ENCODE measurements at places on chromosomes 11 and 22. TPM values are rescaled to one million over a fixed set of nuclear protein-coding genes. Genes with fewer than 3 reads are reported as not detected.

GRCh38 chr22:30457981-30458380 lies 13.8 kb downstream of the SEC14L3 start:
- DNase-seq: no peak

GRCh38 chr22:48331266-48331665 lies 1496.4 kb downstream of the BRD1 start:
- no peak for DNase-seq

DNA sequence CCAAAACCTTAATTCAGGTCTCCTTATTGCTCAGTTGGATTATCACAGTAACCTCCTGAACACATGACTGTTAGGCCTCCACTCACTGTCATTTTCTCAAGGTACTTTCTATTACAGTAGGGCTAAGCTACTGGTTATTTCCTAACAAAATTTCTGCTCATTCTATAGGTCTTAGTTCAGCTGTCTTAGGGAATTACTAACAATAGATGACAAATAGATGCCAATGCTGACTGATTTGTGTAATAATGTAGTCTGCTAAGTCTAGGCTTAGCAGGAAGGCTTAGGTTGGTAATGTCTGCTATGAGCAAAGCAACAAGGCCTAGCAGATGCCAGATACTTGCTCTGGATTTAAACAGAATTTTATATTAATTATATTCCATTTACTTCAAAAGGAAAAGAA lies 58.1 kb downstream of the RSF1 start:
- DNase-seq: no peak

DNA sequence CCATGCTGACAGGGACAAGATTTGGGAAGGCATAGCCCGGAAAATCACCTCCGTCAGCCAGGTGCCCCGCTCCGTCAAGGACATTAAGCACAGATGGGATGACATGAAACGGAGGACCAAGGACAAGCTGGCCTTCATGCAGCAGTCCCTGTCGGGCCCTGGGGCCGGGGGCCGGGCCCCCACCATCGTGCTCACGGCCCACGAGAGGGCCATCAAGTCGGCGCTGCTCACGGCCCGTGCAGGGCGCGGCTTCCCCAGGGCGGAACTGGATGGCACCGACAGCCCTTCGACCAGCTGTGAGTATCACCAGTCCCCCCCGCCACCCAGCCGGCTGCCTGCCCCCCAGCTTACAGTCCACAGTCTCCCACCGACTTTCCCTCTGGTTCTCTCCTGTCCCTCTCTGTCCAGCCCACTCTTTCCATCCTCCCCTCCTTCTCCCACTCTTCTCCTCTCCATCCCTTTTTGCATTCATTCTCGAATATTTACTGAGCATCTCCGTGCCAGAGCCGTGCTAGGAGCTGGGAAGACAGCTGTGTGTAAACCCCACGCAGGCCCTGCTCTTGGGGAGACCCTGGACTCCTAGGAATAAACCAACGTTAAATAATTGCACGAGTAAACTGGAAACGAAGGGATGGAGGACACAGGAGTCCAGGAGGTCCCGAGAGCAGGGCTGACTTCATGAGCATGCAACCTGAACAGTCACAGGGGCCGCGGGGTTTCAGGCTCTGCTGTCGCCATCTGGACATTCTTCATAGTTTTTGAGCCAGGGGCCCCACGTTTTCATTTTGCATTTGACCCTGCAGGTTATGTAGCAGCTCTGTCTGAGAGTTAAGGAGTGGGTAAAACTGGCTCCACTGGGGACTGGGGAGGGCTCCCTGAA lies 62.8 kb downstream of the PRDM11 start:
- no peak for DNase-seq

DNA sequence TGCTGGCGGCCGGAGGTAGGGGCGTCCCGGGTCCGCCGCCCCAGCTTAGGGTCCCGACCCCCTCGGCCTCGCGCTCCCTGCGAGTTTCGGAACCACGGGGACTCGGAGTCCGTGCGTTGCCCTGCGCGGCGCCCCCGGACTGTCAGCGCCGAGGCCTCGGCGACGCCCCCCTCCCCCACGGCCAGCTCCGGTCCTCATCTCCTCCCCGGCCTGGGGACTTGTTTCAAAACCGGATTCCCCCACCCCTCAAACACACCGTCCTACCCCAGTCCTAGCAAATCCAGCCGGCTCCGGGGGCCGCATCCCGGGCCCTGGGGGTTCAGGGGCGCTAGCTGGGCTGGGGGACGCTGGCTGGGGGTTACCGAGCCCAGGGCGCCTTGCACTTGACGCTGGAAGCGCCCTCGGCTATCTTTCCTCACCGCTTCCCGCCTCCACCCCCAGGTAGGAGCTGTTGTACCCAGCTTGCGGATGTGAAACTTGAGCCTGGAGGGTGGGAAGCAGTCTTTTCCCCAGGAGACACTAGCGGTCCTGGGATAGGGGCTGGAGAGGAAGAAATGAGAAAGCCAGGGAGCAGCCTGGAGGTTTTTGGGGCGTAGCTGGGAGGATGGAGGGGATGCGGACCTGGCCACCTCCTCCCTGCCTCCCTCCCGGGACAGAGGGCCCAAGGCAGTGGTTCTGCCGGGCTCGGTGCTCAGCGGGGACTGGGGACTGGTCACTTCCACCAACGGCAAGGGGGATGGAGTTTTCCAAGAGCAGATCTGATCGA lies 550 bp downstream of the FBLN1 start:
- no peak for DNase-seq

DNA sequence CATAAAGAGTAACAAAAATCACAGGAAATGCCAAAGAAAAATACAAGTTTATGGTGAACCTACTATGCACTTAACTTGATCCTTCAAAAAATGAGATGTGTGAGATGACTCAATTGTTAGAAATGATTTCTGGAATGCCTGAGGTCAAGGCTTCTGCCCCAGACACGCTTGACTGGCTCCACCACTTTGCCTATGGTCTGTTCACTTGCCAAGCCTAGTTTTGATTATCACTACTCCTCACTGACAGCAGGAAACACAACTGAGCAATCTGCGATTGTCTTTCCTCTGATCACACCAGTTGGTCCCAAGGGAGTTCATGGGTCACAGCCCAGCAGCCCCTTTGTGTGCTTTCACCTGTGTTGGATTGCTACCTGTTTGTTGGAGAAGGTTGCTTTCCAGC lies 20.6 kb upstream of the PRDM10 start:
- DNase-seq: peak; percentile 86

The DDIAS gene
- total RNA-seq: 6.1 TPM

The APOA4 gene
- not detected for total RNA-seq

The CNIH2 gene
- 5.5 TPM for total RNA-seq
